K562 (cell line): ENCODE measurements at places on chromosomes 6 and 20. TPM values are rescaled to one million over a fixed set of nuclear protein-coding genes. Genes with fewer than 3 reads are reported as not detected.

The DLK2 gene
- 0.36 and 0.53 TPM in 2 replicates for total RNA-seq

The E2F1 gene
- total RNA-seq: 24.6 and 25.3 TPM in 2 replicates

The SLC32A1 gene
- not detected in 2 replicates for total RNA-seq

The PCSK2 gene
- total RNA-seq: 0.07 TPM in 1 of 2 replicates, not detected in the other

The SDHAF4 gene
- total RNA-seq: 6.2 and 6.5 TPM in 2 replicates

The GCNT2 gene
- 1.3 and 1.8 TPM in 2 replicates for total RNA-seq

The PGC gene
- 0.40 and 0.81 TPM in 2 replicates for total RNA-seq

The FAM217A gene
- total RNA-seq: not detected in 2 replicates

The RSPH9 gene
- not detected in 2 replicates for total RNA-seq

The TFAP2A gene
- total RNA-seq: 0.40 and 0.53 TPM in 2 replicates

The PACRG gene
- not detected in 2 replicates for total RNA-seq

The NR2E1 gene
- total RNA-seq: not detected in 2 replicates

The RAET1E gene
- total RNA-seq: not detected in 2 replicates

The IPCEF1 gene
- total RNA-seq: 0.02 and 0.18 TPM in 2 replicates

The CST2 gene
- not detected in 2 replicates for total RNA-seq

The UNC5CL gene
- 0.64 and 0.78 TPM in 2 replicates for total RNA-seq

The PEDS1 gene
- total RNA-seq: 28.0 and 28.5 TPM in 2 replicates

The ANGPT4 gene
- not detected in 2 replicates for total RNA-seq

The RNF144B gene
- not detected in 2 replicates for total RNA-seq

The LAMA5 gene
- 86.4 and 101 TPM in 2 replicates for total RNA-seq

The EMILIN3 gene
- total RNA-seq: not detected in 2 replicates

The CLPSL1 gene
- not detected in 2 replicates for total RNA-seq

The BPI gene
- not detected in 2 replicates for total RNA-seq

The SLC35D3 gene
- not detected in 2 replicates for total RNA-seq

The RAET1L gene
- not detected in 2 replicates for total RNA-seq

The NINL gene
- total RNA-seq: 0.04 and 0.11 TPM in 2 replicates

The OSER1 gene
- total RNA-seq: 19.0 and 20.4 TPM in 2 replicates

The KCNQ2 gene
- 0.13 and 0.40 TPM in 2 replicates for total RNA-seq

The TTLL9 gene
- total RNA-seq: not detected in 2 replicates

The MACROD2 gene
- not detected in 2 replicates for total RNA-seq

The BFSP1 gene
- total RNA-seq: 0.29 and 0.40 TPM in 2 replicates

The KCNB1 gene
- total RNA-seq: 0.02 TPM in 1 of 2 replicates, not detected in the other

The CNBD2 gene
- 4.5 and 5.3 TPM in 2 replicates for total RNA-seq

The ZSCAN16 gene
- total RNA-seq: not detected in 2 replicates

The RIPK1 gene
- total RNA-seq: 17.2 and 19.4 TPM in 2 replicates

The TUBE1 gene
- total RNA-seq: 21.7 and 22.2 TPM in 2 replicates

The CRISP3 gene
- total RNA-seq: 0.29 and 0.31 TPM in 2 replicates

The ANKRD66 gene
- total RNA-seq: not detected in 2 replicates

The LYRM2 gene
- 35.7 and 36.8 TPM in 2 replicates for total RNA-seq

The ULBP1 gene
- 2.7 and 3.5 TPM in 2 replicates for total RNA-seq

The RNF114 gene
- total RNA-seq: 89.1 and 90.3 TPM in 2 replicates

The AIF1 gene
- total RNA-seq: 9.2 and 9.4 TPM in 2 replicates

The PROCR gene
- total RNA-seq: 4.1 and 4.5 TPM in 2 replicates

The SLCO4A1 gene
- total RNA-seq: 21.9 and 25.2 TPM in 2 replicates
